ENCODE measurements at places on chromosomes 7 and 10.
A peak's percentile ranks its signal among the peaks of the same experiment; 100 is the strongest.

- DNase-seq: no peak
Measured at GRCh38 chr10:20901110-20901509, 4.0 kb upstream of the NEBL start.

- DNase-seq: no peak
Measured at GRCh38 chr7:130070861-130071622, 708 bp downstream of the KLHDC10 start.

- DNase-seq: no peak
Measured at GRCh38 chr10:113985297-113985844, 58.3 kb upstream of the ADRB1 start.

DNA sequence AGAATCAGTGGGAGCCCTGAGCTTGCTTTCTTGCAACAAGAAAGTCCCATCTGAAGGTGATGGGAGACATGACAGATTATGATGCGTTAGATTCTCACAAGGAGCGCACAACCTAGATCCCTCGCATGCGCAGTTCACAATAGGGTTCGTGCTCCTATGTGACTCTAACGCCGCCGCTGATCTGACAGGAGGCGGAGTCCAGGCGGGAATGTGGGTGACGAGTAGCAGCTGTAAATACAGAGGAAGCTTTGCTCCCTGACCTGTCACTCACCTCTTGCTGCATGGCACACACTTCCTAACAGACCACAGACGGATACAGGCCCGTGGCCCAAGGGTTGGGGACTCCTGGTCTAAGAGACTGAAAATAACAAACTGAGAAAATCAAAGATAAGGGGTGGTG, 1163.4 kb upstream of the AUTS2 start:
- no peak for DNase-seq

DNA sequence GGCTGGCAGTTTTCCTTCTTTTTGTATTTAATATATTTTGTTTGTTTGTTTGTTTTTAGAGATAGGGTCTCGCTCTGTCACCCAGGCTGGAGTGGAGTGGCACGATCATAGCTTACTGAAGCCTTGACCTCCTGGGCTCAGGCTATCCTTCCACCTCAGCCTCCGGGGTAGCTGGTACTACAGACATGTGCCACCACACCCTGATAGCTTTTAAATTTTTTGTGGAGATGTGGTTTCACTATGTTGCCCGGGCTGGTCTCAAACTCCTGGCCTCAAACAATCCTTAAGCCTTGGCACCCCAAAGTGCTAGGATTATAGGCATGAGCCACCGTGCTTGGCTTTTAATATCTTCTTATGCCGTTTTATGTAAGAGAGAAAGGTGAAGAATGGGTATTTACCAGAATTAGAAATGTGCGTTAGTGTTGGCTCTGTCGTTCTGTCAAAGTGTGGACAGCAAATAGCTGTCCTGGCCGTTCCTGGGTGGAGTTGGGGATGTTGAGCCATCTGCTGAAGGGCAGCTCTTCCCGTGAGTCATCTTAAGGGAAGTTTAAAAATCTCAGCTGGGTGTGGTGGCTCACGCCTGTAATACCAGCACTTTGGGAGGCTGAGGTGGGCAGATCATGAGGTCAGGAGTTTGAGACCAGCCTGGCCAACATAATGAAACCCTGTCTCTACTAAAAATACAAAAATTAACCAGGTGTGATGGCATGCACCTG, 14.8 kb downstream of the OGDH start:
- DNase-seq: no peak

GRCh38 chr7:130733931-130734814, at the start of gene KLF14:
Gene KLF14 (minus strand): TSS chr7:130734207. CDS start chr7:130734033, 174 bp downstream.
- DNase-seq: peak; percentile 34

DNA sequence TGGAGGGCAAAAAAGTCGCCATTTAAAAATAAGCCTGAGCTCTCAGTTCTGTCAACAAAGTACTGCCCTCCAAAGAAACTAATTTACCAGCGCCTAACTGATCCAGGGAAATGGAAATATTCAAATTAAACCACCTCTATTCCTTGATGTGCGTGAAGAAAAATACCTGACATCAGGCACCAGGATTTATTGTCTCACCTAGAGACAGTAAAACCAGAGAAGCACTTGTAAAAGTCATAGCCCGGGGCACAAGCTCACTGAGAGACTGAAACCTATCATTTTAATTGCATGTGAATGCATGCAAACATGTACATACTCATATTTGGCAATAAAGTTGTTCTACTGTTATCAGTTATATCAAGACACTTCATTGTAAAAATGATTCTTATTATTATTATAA, 147.3 kb upstream of the VSTM2A start:
- DNase-seq: no peak

- DNase-seq: no peak
Measured at GRCh38 chr7:5598769-5599371, 175.2 kb upstream of the TNRC18 start.

GRCh38 chr10:117001144-117001543, 3.8 kb downstream of the SHTN1 start:
- no peak for DNase-seq

- no peak for DNase-seq
Measured at GRCh38 chr10:66639371-66639770, 286.5 kb upstream of the LRRTM3 start.

DNA sequence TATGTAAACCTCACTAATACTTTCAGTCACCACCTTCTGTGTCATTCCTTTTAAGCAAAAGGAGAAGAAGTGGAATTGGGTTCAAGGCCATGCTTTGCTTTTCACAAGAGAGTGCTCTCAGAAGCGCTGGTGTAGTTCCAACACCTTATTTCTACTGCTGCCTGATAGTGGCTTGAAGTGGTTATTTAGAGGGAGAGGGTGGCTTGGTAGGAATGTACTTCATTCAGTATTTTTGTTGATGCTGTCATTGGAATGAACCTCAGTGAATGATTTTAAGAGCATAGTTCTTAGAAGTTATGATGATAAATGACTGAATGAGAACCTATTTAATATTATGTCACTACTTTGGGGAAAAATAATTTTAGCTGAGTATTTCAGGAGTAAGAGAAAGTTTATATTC, 396.7 kb downstream of the EXOC4 start:
- no peak for DNase-seq

DNA sequence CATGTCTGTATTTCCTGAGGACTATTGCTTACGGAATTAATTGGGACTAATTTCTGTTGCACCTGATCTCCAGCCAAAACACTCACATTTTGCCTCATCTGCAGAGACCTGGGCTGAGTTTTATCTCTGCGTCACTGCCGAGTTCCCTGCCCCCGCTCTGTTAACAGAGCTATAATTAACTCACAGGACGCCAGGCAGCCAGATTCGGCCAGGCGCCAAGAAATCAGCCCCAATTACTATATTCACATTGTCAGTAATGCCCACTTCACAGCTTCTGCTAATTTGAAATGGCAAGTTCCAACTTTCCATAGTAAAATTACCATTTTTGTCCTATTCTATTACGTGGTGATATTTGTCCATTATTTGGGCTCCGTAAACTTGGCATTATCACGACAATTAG, 130.5 kb downstream of the CUX1 start:
- no peak for DNase-seq

- DNase-seq: no peak
Measured at GRCh38 chr7:114821030-114821900, 100.6 kb upstream of the MDFIC start.

DNA sequence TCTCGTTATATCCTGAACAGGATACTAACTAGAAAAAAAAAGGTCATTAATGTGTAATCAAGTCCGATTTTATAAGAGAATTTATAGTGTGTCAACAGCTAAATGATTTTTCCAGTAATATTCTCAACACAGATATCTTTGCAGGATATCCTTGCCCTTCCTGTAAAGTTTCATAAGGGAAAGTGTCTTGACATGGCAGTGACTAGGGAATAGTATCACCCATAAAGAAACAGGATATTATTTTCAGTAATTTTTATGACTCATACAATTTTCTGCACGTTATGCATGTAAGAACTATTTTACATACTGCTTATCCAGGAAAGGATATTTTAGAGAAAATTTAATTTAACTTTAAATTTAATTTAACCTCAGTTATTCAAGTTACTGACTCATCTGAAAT, 19.5 kb upstream of the PNLIP start:
- no peak for DNase-seq

Measured in stimulated activated CD4-positive, alpha-beta T cell treated with anti-CD3 and anti-CD28 coated beads, TNF-alpha, amount 100 ng/mL, for 1 hour (primary cell).